Type B pancreatic cell (in vitro differentiated cells): ENCODE measurements at places on chromosomes 6 and 20. TPM values are rescaled to one million over a fixed set of nuclear protein-coding genes. Genes with fewer than 3 reads are reported as not detected.

VSTM2L gene
- 11.4 and 11.6 TPM in 2 replicates for total RNA-seq

EYA2 gene
- 8.1 and 8.4 TPM in 2 replicates for total RNA-seq

GRCh38 chr6:166004471-166004870 lies 163.2 kb downstream of the TBXT start:
- H3K27ac ChIP-seq: no peak overlapping the region
- H3K27me3 ChIP-seq: peaks cover 61% of the 10 kb centered on the region
- peaks cover 31% of the 10 kb centered on the region for H3K4me1 ChIP-seq
- H3K4me3 ChIP-seq: no peak overlapping the region

DNA sequence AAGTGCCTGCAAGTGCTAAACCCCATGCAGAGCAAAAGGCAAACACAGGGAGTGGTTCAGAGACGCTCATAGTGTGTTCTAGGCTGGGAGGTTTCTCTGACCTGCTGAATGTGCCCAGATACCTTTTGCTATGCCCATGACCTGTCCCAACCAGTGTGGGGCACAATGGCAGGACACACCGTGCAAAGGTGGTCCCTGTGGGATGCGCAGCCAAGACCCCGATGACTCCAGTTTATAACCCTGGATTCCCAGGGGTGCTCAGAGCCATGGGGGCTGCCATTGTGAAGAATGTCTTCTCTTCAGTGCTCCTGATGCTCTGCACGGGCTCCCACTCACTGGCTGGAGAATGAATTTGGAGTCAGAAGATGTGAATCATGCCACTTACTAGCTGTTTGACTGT lies 2.2 kb upstream of the NINL start:
- H3K36me3 ChIP-seq: peaks cover 16% of the 10 kb centered on the region
- no peak for DNase-seq
- H3K4me1 ChIP-seq: peaks cover 18% of the 10 kb centered on the region
- no peak overlapping the region for H3K27ac ChIP-seq
- H3K4me3 ChIP-seq: no peak overlapping the region

IL17A gene
- 0.17 TPM in 1 of 2 replicates, not detected in the other for total RNA-seq

- no peaks in the 10 kb centered on the region for H3K4me1 ChIP-seq
- no peaks in the 10 kb centered on the region for H3K36me3 ChIP-seq
- H3K27ac ChIP-seq: no peak overlapping the region
- no peak for DNase-seq
Observed at GRCh38 chr6:23086100-23086499, 516.7 kb downstream of the HDGFL1 start.

DNA sequence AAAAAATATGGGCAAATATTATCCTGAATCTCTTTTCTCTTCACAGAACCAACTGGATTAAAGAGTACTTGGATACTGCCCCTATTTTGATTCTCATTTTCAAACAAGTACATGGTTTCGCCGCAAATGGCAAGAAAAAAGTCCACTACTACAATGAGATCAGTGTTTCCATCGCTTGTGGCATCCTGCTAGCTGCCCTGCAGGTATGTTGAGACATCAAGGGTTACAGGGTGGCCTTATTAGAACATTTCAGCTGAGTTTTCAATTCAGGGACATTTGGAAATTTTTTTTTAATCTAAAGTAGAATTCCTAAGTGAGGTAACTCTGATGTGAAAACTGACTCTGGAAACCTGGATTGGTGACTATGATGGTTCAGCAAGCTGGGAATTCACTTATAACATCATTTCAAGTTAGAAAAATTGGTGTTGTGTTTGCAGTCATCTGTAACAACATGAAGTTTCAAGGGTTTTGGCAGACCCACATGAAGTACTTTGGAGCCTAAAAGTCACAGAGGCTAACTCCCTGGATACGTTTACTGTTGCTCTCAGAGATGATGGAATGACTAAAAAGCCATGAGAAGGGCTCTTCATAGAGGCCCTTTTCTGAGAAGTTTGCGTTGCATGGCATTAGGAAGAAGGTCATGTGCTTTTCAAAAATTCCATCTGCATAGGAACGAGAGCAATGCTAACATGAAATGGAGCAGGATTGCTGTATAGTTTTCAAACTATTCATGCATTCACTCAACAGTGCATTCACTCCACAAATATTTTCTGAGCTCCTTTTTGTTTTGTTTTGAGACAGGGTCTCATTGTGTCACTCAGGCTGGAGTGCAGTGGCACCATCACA lies 25.5 kb downstream of the IYD start:
- H3K27ac ChIP-seq: no peak overlapping the region
- H3K4me1 ChIP-seq: peaks cover 4% of the 10 kb centered on the region
- DNase-seq: no peak

GRCh38 chr20:37020636-37021035 lies 69.1 kb upstream of the SAMHD1 start:
- no peak for DNase-seq
- peaks cover 28% of the 10 kb centered on the region for H3K36me3 ChIP-seq
- H3K27me3 ChIP-seq: no peaks in the 10 kb centered on the region

DNA sequence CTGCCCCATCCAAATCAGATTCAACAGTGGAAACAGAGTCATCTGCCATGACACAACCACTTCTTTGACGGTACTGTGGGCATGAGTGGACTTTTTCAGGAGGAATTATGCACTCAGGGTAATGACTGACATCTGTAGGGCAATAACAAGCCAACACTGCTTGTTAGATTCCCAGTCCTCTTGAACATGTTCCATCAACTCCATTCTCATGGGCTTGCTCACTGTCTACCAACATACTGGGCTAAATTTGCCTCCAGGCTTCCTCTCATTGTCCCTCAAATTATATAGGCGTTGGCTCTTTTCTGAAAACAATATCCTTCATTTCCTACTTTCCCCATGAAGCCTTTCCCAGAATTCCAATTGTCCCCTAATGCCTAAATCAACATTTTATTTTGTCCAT lies 43.1 kb downstream of the ANKEF1 start:
- DNase-seq: no peak
- peaks cover 13% of the 10 kb centered on the region for H3K4me1 ChIP-seq
- H3K4me3 ChIP-seq: no peak overlapping the region
- H3K27ac ChIP-seq: no peak overlapping the region
- peaks cover 5% of the 10 kb centered on the region for H3K27me3 ChIP-seq
- H3K36me3 ChIP-seq: no peaks in the 10 kb centered on the region
